ENCODE measurements at places on chromosomes 1 and 21.

GRCh38 chr1:156509424-156510034, 9.0 kb upstream of the MEF2D start:
- no peak for DNase-seq

DNA sequence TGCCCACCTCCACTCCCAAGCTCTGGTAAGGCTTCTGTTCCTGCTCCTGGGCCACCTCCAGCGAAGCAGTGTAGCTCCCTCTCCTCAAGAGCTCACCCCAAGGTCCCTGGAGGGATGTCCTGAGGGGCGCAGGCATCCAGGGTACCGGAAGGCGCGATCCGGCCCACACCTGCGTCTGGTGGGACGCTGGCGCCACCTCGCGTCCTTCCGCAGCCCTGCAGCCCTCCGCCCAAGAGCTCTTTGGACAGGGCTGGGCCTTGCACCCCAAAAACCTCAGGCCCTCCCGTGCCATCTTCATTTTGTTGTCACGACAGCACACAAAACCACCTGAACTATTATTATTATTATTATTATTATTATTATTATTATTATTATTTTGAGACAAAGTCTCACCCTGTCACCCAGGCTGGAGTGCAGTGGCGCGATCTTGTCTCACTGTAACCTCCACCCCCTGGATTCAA, 49.2 kb upstream of the PAX7 start:
- no peak for DNase-seq

- DNase-seq, result no peak
These were observed 323.4 kb upstream of the CAMK1G start for GRCh38 chr1:209260136-209260535.

DNA sequence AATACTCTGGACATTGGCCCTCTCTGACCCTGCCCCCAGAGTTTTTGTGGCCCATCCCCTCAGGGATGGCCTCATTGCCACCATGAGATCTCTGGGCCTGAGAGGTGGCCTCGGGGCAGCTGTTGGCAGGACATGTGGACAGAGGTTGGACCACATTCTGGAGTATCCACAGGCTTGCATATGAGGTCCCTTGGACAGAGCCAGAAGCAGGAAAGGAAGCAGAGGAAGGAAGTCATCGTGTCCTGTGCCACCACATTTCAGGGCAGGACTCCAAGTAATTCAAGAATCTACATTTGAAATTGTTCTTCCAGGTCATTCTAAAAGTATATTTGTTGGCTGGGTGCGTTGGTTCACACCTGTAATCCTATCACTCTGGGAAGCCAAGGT, 95.9 kb upstream of the PPP2R5A start:
- no peak for DNase-seq

DNA sequence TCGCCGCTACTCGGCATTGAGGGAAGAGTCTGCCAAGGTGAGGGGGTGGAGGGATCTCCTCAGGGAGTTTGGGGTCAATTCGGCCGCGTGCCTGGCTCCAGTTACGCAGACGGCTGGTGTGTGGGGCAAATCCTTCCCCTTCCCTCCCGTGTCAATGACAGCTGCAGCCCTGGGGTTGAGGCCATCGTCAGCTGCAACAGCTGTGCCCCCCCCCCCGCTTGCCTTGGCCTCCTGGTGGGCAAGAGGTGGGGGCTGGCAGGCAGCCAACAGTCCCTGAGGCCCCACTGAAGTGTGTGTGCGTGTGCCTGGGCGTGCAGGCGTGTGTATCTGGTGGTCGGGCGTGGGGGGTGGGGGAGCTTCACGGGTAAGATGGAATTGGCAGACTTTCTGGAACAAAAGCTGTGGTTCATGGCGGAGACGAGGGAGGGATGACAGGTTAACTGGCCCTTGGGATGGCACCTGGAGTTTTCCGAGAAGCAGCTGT, 25.6 kb downstream of the PPFIA4 start:
- no peak for DNase-seq

DNA sequence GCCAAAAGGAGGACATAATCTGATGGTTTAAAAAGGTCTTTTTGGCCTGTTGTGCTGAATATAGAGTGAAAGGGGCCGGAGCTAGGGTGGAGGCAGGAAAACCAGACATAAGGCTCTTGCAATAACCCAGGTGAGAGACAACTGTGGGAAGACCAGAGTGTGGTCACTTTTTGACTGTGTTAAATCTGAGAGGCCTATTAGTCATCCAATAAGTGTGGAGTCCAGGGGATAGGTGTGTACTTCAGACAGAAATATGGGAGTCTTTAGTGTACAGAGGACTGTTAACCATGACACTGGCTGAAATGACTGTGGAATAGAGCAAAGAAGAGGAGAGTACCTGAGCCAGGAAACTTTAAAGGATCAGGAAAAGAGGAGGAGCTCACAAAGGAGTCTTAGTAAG, 89.3 kb downstream of the VAV3 start:
- DNase-seq, result no peak

- DNase-seq, result peak; percentile 45
These were observed 733.1 kb downstream of the MATN1 start for GRCh38 chr1:29990304-29990703.

GRCh38 chr1:9767964-9768668, 55.6 kb downstream of the CLSTN1 start:
- DNase-seq, result no peak

DNA sequence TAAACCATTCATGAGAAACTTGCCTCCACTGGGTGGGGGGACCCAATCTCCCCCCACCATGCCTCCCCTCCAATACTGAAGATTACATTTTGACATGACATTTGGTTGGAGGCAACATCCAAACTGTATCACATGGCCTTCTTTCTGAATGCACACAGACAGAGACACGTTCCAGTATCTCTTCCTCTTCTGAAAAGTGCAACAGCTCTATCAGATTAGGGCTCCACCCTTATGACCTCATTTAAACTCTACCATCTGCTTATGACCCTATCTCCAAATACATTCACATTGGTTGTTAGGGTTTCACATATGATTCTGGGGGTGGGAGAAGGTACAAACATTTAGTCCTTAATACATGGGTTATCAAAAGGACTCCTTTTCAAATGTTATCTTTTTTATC, 481.8 kb upstream of the NFIA start:
- no peak for DNase-seq

DNA sequence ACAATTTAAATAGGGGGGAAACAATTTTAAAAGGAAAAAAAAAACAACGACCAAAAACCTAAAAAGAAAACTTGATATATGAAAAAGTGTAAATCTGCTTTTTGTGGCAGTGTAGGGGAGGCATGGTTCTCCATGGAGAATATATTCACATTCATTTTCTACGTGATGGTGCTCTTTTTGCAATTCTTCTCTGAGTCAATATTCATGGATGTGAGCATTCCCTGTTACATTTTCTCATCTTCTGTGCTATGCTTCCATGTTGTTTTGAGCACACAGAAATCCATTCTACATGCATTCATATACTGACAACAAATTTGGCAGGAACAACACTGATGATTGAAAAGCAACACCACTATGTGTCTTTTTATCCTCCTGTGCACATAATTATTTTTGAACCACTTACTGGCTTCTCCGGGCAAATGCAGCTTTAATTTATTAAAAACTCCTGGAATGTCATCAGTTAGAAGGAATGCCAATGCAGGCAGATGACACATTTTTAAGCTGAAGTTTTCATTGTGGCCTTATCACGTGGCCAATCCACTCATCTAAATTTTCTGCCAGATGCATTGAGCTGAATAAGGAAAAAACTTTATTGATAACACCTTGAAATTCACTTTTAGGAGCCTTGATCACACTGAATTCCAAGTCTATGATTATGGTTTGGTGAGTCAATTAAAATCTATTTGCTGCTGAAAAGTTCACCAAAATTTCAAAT, 590.6 kb downstream of the NUF2 start:
- no peak for DNase-seq

DNA sequence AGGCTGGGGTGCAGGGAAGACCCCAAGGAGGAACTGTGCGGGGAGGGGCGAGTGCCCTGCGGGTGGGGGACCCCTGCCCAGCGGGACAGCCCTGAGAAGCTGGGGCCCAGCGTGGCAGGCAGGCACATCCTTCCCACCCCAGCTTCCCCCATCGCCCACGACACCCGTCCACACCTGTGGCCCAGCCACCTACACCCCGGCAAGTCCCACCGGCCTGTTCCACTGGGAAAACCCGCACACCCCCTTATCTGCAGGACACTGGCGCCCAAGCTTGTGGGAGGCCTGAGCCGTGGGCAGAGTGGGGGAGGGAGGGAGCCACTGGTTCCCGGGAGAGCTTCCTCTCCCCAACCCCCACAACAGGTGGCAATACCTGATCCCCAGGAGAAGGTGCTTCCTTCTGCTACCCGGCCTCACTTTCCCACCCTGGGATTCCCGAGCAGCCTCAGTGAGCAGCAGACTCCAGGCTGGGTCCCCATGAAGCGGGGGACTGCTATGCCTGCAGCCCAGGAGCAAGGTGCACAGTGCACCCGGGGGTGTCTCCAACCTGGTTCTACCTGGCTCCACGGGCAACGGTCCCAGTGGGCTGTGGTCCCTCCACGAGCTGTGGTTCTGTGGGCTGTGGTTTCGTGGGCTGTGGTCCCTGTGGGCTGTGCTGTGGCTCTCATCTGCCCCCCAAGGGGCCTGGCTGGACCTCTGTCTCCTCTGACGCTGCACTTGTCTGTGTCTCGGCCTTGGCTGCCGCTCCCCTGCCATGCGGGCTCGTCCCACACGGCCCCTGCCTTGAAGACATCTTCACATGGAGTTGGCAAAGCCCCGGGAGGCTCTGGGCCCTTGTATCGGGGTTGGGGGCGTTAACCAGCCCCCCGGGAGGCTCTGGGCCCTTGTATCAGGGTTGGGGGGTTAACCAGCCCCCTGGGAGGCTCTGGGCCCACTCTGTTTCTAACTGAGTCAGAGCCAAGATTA, 37.8 kb upstream of the POFUT2 start:
- DNase-seq, result peak; percentile 50

DNA sequence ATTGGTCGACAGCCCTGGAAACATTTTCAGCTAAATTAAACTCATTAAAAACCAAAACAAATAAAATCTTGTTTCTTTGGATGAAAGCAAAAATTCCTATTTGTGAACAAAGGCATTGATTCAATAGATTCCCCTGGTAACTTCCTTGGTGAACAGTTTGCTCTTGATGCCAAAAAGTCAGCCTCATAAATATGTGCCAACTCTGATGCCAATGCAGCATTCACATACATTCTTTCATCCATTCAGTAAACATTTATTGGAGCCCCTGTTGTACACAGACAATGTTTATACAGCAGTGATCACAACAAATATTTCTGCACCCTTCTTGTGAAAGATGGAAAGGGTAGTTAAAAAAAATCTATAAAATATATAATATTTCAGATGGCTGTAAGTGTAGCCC, 107.8 kb downstream of the PLD5 start:
- no peak for DNase-seq

DNA sequence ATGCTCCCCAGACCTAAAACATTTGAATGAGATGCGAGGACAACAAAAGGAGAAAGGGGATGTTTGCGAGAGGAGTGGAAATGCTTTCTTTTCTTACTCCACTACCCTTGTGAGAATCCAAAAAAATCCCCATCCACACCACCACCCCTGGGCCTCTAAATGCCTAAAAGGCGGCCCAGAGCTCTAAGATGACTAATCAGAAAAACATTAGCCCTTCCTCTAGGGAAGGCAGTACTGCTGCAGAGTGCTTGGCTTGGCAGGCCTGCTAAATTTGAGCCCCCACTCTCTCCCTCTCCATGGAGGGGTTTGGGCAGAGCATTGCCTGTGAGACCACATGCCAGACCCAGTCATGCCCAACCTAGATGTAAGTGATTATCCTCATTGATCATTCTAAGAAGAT, 347.9 kb downstream of the USH2A start:
- DNase-seq, result peak; percentile 88

- peak; percentile 46 for DNase-seq
These were observed 1.0 kb downstream of the RAB7B start for GRCh38 chr1:206002160-206002559.

GRCh38 chr1:117665556-117666270, 59.9 kb downstream of the TENT5C start:
- peak; percentile 12 for DNase-seq

DNA sequence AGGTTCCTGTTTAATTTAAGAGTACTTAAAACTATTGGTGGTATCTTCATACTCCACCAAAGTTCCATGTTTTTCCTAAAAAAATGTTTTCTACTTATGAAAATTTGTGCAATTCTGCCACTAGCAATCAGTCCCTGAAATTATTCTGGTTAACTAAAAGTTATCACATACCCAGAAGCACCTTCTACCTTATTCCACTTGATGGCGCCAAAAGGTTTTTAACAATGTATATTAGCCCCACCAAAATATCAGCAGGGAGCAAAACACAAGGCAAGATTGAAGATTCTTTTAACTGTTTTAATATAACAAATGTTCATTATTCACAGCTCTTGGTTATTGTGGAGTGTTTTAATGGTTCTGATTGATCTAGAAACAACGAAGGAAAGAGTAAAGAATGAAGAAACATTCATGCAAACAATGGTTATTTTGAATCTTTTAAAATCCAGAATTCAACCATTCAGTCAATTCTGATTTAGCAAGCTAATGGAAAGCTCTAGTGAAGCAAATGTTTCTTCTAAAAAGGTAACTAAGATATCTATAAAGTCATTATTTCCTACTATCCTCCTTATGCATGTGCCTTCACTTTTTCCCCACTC, 67.2 kb downstream of the TTLL7 start:
- no peak for DNase-seq

- peak; percentile 94 for DNase-seq
These were observed 33.3 kb upstream of the SUCO start for GRCh38 chr1:172499636-172500141.

DNA sequence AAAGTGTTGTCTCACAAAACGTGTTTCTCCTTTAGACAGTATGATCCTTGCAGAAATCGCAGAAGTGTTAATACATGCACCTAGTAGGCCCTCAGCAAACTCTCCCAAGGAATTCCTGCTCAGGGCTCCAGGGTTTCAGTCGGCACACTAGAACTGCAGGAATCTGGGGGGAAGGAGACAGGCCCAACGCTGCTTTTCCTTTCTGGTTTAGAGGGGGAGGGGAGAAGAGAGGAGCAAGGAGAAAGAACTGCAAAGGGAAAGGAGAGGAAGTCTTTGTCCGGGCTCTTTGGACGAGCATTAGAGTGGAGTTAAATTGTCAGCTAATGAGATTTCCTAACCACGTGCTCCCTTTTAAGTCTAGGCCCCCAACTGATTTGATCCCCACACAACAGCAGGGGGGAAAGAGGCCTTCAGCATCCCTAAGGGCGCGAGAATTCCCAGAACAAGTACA, 103.7 kb upstream of the SOD1 start:
- DNase-seq, result peak; percentile 79

DNA sequence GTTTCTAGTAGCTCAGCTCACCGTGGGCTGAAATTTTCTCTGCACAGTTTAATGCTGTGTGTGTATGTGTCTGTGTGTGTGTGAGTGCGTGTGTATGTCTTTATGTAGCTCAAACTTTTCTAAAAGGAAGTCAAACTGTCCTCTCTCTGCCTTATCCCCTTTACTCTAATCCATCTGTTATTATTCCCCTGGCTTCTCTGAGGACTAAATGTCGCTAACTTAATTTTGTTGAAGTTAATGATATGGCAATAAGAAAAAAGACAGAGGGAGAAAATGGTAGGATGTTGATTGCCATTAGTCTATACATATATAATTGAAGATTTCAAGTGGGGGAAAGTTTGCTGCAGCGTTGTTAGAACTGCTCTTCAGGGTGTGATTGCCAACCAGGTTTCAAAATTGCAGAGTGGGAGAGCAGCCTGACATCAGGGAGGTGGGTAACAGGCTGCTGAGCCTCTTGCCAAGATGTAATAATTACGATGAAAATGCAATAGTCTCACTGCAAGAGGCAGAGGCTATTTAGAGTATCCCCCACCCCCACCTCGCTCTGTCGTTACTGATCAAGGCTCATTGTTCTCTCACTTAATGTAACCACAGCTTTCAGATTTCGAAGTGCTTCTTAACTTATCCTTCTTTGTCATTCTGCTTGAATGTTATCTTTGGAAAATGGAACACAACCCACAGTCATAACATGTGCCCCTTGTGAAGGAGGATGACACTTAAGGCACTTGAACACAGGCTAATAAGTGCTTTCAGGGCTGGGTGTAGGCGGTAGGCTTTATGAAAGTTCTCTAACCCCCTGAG, 559.0 kb upstream of the PLXNA2 start:
- no peak for DNase-seq

All from islet precursor cell (in vitro differentiated cells).